LoVo (cell line): ENCODE measurements at places on chromosomes 5 and 9.
A peak's percentile ranks its signal among the peaks of the same experiment; 100 is the strongest.

DNA sequence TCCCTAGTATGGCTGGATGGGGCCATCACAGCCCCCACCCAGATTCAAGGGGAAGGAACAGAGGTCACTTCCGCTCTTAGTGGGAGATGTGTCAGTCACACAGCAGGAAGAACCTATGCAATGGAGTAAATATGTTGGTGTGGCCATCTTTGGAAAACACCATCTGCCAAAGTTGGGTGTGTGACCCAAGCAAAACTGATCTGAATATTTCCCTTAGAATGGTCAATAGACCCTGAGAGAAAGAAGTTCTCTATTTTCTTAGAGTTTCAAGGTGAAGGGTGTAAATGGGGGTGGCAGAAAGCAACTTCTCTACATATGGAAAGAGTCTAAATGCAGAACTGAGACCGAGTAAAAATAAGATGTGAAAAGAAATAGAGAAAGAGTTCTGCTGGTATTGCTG, 212.7 kb downstream of the ESM1 start:
- DNase-seq, result no peak

- DNase-seq, result no peak
Observed at GRCh38 chr9:116331241-116331640, 177.7 kb downstream of the PAPPA start.

GRCh38 chr5:157167214-157167621, 1.2 kb upstream of the GARIN3 start:
- peak; percentile 32 for DNase-seq

GRCh38 chr5:39816156-39816845, 391.5 kb upstream of the DAB2 start:
- no peak for DNase-seq

GRCh38 chr9:90556897-90557675, 85.5 kb downstream of the DIRAS2 start:
- no peak for DNase-seq

DNA sequence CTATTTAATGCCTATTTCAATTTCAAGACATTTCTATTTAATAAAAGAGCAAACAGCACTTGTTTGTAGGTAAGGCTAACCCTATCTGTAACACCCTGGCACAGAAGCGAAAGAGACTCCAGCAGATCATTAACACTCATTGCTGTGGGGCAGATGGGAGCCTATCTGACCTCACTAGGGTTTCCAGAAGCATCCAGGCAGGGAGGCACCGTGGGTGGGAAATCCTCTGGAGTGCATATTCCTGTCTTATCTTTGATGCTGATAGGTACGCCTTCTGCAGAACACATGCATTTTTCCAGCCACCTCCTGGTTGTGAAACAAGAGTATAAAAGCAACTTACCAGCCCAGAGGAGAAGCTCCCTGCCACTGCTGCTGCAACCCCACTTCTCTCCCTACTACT, 233.7 kb downstream of the GLIS3 start:
- no peak for DNase-seq

DNA sequence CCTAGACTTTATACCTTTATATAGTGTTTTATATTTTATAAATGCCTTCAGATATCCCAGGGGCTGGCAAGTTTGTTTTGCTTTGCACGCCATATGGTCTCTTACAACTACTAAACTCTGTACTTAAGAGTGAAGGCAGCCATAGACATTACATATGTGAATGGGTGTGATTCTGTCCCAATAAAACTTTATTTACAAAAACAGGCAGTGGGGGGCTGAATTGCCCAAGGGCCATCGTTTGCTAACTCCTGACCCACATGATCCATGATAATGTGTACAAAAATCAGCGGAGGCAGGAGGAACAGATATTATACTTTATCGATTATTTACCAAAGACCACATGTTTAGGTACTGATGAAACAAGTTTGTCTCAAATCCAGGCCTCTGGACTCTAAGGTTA, 35.8 kb upstream of the ISCA1 start:
- no peak for DNase-seq

- DNase-seq, result no peak
Observed at GRCh38 chr9:92600462-92601261, 64.9 kb upstream of the ECM2 start.

- no peak for DNase-seq
Observed at GRCh38 chr5:4058899-4059298, 463.3 kb downstream of the IRX1 start.

- no peak for DNase-seq
Observed at GRCh38 chr5:178394074-178394473, 161.5 kb upstream of the PHYKPL start.

DNA sequence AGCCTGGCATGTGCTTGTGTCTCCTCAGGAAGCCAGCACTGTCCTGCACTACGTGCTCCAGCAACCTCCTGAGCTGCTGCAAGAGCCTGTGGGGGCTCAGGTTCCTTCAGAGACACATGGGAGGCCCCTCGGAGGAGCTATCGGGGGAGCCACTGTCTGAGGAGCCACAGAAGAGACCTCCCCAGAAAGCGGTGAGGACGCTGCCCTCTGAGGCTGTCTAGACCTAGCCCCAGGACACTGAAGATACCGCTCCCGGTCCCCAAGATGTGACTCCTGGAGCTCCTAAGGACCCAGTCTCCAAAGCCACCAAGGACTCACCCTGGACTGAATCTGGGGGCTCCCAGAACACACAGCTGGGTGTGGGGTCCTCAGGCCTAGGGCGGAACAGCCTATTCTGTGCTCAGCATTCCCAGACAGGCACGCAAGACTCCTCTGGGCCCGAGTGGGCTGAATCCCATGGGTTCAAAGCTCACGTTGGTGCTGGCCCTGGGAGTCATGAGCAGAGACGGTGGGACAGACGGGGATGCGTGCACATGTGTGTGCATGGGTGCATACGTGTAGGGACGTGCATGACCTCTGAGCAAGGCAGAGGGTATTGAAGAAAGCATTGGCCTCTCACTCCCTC, 50.0 kb downstream of the HRH2 start:
- DNase-seq, result no peak

GRCh38 chr5:115555084-115555633, 10.6 kb upstream of the FEM1C start:
- no peak for DNase-seq

DNA sequence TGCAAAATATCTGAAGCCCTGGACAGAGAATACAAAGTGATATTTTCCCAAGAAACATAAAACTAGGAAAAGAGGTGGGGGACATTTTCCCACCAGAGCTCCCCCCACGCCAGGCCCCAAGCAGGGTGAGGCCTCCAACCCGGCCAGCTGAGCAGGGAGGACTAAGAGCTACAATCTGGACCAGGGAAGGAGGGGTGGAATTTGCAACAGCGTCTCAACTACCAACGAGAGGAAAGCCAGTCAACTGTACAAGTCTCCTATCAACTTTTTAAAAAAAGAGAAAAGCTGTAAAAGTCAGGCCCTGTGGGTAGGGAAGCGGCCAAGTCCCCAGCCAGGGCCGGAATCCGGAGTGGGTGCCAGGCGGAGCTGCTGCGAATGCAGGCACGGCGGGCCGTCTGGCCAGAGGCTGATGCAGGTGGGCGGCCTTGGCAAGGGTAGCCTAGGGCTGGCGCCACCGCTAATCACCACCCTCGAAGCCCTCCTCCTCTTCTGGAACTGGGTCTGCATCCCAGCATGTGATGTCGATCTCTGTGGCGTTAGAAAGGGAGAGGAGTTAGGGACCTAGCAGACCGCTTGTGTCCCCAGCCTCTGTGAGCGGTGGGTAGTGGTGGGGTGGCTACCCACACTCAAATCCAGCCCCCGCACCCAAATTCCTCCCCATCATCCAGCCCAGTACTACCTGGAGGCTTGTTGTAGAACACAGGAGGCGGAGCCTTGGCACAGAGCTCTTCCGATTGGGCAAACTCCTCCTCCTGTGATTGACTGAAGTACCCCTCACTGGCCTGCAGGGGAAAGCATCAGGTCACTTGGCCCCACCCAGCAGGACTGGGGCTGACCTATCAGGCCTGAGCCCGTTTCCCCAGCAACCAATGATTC, 10.6 kb downstream of the PRR7 start:
- DNase-seq, result peak; percentile 85

DNA sequence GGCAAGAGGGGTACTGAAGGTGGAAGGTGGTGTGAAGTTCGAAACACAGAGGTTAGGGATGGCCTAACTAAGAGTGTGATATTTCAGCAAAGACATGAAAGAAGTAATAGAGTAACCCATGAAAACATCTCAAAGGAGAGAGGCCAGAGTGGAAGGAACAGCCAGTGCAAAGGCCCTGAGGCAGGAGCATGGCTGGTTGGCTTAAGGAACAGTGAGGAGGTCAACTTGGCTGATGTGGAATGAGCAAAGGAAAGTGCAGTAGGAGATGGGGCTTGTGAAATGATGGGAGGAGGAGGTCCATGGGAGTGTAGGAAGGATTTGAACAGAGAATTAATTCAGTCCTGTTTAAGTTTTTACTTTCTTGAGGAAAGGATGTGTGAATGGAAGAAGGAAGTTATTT, 178.3 kb upstream of the ZNF608 start:
- DNase-seq, result no peak
